ENCODE measurements at places on chromosomes 6 and 20.

- DNase-seq = no peak
Measured at GRCh38 chr20:24296477-24297261, 172.8 kb upstream of the SYNDIG1 start.

- DNase-seq = peak; percentile 57
Measured at GRCh38 chr20:373171-373890, 7.2 kb upstream of the TRIB3 start.

GRCh38 chr20:10022625-10023024 lies 12.2 kb upstream of the ANKEF1 start:
- no peak for DNase-seq

GRCh38 chr20:62522748-62523396 lies 47.1 kb upstream of the GATA5 start:
- no peak for DNase-seq

DNA sequence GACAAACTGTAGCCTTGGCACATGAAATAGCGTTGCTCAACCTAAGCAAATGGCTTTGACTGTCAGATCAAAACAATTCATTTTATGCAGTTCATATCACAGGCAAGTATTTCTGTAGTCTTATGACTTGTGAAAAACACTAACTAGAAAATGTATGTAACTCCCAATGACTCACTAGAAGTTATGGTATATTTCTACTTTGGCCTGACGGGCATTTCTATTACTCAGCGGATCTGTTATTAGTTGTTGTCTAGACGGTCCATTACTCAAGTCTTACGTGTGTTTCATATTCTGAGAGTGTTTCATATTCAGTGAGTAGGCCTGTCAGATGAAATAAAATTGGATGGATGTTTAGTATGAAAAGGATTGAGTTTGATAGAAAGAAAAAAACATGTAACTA lies 880.9 kb downstream of the PRIM2 start:
- DNase-seq = no peak

GRCh38 chr20:17497821-17498580 lies 33.2 kb downstream of the BFSP1 start:
- no peak for DNase-seq

DNA sequence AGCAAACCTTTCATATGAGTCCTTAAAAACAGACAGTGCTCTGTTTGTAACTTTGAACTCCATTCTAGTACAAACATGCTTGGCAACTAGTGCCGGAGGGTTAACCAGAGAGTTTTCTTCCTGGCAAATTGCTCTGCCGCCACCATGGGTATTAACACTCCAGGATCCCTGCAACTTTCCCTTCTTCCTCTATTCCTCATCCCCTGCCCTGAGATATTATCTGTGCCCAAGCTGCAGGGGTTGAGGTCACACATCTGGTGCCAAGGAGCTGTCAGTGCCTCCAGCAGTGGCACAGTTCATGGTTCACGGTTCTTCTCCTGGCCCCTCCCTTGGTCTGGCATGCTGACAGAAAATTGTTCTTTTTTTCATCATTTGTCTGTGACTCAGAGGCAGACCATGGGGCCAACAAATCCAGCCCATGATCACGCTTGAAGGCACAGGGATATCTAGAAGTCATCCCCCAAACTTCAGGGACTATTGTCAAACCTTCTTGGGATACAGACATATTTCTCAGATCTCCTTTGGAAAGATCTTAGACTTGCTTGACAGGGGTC lies 77.5 kb downstream of the ATXN1 start:
- peak; percentile 68 for DNase-seq

DNA sequence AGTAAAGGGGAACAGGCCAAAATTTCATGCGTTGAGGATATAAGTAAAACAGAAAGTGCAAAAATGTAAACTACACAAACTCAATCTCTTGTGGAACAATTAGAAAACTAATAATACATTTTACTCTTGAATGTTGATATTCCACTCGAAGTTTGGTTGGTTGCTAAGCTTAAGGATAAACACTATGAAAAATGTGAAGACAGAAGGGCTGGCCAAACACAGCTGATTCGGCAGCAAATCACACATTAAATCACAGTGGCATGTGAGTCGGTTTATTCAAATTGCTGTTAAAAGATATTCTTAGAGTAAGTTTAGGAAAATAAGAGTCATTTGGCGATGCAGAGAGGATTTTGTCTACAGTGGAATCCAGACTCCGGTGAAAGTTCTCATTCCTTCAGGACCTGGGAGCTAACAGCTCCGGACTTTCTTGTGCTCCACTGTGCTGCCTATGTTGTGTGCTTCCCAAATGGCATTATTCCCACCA lies 1.4 kb upstream of the EPM2A start:
- DNase-seq = peak; percentile 56

DNA sequence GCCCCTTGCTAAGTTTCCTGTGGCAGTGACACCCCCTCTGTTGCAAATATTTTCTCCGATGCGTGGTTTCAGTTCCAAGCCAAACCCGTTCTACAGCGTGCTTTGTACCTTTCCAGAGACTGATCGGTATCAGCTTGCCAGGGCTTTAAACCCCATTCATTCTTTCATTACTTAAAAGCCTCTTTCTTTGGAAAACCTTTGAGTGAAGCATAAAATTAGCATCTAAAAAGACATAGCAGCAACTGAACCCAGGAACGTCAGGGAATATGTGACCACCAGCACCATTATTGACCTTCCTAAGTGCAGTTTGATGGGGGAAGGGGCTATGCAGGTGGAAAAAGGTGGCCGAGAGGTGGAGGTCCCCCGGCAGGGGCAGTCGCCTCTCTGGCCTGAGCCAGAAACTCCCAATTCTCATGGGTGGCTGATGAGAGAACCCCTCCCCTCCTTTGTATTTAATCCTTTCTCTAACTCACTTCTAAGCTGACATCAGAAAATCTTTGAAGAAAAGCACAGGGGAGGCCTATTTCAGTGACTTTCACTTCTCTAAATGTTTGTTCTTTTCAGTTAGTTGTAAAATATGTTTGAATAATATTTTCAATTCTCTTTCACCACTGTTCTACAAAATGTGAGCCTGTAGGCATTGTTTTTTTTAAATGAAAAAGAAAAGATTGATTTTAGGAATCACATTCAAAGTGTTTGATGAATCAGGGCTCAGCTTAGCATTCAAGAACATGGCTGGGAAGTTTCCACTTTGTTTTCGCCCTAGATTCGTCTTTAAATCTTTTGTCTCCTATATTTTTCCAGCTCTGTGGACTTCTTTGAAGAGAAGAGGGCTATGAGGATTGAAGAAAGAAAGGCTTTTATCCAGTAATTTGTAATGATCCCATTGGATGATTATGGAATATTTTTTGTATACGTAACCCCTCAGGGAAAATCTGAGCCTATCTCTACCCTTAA lies 89.2 kb downstream of the RSPH3 start:
- DNase-seq = no peak

- DNase-seq = peak; percentile 93
Measured at GRCh38 chr6:139262519-139263300, 29.1 kb downstream of the TXLNB start.

GRCh38 chr6:28944412-28944865 lies 20.7 kb upstream of the TRIM27 start:
- peak; percentile 73 for DNase-seq

DNA sequence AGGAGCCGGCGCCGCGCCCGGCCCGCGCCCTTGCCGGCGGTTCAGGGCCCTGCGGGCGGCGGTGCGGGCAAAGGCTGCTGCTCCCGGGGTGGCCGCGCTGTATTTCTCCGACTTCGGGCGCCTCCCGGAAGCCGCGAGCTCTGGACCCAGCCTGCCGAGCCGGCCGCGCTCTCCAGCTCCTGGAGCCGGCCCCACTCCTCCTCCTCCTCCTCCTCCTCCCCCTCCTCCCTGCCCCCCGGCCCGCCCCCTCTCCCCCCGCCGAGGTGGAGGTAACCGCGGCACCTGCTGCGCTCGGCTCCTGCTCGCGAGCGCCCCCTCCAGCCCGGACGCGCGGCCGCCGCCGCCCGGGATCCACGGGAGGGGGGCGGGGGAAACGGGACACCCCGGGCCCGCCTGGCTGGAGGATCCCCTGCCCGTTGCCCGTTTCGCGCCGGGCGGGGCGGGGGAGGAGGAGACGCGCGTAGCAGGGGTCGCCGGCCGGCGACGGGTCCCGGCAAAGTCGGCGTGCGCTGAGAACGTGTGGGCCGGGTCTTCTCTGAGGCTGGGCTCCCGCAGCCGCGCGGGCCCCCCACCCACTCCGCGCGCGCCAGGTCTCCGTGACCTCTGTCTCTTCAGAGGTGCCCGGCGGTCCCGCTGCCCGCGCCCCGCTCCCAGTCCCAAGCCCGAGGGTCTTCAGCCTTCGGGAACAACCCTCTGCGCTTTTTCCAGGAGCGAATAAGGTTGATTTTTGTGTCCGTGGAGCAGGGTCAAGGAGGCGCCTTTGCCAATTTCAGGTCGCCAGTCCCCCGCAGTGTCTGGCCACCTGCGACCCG lies at the start of gene SLC22A23:
SLC22A23 (minus strand) TSS at position 153 of the 812 bp plus-strand sequence. CDS start 491 bp downstream, outside the sequence.
- DNase-seq = peak; percentile 65

GRCh38 chr6:26329763-26330511 lies 35.1 kb upstream of the BTN3A2 start:
- DNase-seq = peak; percentile 18

DNA sequence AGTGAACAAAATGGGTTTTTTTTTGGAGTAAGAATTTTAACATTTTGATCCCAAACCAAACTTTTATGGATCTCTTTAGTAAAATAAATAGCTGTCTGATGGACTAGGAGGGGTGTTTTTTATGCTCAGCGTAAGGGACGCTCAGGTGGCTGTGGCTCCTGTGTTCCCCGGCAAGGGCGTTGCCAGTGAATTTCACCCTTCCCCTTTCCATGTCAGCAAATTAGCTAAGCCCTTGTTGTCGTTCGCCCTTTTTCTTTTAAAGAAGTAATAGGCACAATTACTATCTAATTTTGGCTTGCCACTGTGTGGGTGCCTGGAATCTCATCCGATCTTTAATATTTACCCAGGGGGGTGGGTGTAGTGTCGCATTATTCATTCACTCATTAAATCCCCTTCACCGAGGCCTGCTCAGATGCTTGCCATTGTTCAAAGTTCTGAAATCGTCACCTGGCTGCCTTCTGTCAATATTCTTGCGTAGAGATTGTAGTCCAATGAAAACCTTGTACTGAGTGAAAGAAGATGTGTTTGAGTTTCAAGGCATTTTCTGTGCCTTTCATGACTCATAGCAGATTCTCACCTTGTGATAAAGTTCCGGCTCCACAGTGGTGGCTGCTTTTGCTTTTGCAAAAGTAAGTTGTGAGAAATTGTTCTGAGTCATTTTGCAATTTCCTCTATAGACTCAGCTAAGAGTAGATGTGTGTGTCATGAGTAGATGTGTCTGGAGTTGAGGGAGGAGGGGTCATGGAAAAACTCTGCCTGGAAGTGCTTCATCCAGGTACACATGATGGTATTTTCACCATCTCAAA lies 40.0 kb upstream of the CLDN20 start:
- DNase-seq = no peak

GRCh38 chr6:130156908-130157307 lies 65.8 kb downstream of the SAMD3 start:
- DNase-seq = no peak

- no peak for DNase-seq
Measured at GRCh38 chr6:169851641-169852503, 100.5 kb downstream of the ERMARD start.

DNA sequence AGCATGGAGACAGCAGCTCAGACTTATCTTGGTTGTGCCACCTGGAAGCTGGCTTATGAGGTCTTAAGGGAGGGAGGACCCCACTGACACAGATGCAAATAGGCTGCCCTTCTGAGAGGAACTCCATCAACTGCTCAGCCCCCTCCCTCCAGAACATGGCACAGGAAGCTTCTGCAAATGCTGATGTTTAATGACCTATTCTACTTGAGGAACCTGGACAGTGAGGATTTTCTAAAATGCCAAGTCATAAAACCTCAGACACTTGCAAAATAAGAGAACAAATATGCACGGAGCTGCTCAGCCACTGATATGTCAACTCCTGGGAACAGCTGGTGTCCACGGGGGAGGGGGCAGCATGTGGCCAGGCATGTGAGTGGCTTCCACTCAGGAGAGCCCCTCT lies 3.5 kb downstream of the CST9 start:
- no peak for DNase-seq

DNA sequence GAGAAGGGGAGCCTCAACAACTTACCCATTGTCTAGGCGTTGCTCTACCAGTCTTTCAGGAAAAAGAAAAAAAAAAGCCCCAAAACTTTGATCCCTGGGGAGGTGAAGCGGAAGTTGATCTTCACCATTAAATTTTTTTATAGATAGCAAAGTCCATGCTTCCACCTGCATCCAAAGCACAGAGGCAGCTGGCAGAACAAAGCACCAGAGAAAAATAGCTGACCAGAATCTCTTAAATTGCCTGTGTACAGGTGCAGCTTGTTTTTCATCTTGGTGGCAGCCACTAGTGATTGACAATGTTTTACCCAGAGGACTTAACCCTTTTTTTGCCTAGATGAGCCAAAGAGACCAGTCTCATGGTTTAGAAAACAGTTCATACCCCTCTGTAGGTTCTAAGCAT lies 86.0 kb downstream of the MYB start:
- DNase-seq = no peak

DNA sequence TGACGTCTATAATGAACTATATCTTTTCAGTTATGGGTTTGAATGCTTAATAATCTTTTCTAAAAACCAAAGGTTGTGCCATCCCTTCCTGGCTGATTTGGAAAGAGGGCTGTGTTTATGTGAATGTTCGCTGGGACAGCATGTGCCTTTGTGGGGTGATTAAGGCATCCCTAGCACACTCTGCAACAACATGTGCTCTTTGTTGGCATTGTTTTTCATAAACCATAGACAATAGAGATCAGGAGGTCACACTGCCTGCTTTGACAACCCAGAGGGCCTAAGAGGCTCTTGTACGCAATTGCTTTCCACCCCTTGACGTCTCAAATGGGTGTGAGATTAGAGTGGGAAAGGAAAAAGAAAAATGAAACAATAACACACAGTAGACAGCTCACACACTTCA lies 116.0 kb downstream of the LRRC1 start:
- DNase-seq = no peak

- peak; percentile 56 for DNase-seq
Measured at GRCh38 chr20:3420211-3420707, 12.8 kb upstream of the DNAAF9 start.

DNA sequence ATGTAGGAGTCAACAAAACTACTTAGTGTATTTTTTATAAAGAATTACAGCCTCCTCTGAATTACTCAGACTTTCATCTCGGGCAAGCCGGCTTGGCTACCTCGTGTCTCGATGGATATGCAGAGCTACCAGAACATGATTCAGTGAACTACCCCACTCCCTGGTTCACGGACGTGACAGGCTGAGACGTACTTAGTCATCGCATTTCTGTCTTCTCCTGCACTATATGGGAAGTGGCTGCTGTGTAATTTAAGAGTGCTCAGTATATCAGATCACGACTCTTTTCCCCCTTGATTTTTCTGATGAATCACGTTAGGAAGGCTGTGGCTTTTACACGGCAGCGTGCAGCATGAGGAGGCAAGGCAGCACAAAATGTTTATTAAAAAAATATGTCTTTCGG lies 302.7 kb upstream of the ZFP64 start:
- DNase-seq = peak; percentile 77

- DNase-seq = peak; percentile 66
Measured at GRCh38 chr6:162710419-162710818, 17.1 kb downstream of the PRKN start.

GRCh38 chr6:140623498-140623897 lies 1249.0 kb upstream of the CITED2 start:
- DNase-seq = peak; percentile 59

Measured in myocyte (in vitro differentiated cells).